ENCODE measurements at places on chromosomes 2 and 18.
A peak's percentile ranks its signal among the peaks of the same experiment; 100 is the strongest.

- no peak for DNase-seq
Observed at GRCh38 chr18:75785206-75785605, 357.7 kb upstream of the SMIM21 start.

GRCh38 chr2:33419581-33420200 is 56.8 kb upstream of the RASGRP3 start:
- no peak for DNase-seq

- no peak for DNase-seq
Observed at GRCh38 chr2:29053223-29053622, 21.1 kb downstream of the PCARE start.

GRCh38 chr2:18078216-18078615 is 199.7 kb downstream of the KCNS3 start:
- DNase-seq = no peak

DNA sequence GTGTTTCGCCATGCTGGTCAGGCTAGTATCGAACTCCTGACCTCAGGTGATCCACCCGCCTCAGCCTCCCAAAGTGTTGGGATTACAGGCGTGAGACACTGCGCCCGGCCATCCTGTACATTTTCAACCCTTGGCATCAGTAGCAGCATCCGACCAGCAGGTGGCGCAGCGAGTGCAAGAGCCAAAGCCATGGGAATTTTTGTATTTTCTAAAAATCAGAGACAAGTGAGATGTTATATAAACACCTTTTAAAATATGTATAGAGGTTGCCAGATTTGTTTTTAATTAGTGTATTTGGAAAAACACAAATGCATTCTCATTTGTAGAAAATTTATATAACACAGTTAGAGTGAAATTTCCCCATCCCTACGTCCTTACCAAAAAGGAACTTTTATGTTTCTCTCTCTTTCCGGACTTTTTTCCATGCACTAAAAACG is 36.8 kb downstream of the MOGAT1 start:
- DNase-seq = peak; percentile 86

- DNase-seq = no peak
Observed at GRCh38 chr2:232362174-232362900, 16.2 kb upstream of the ALPP start.

GRCh38 chr2:10494351-10495066 is 46.4 kb upstream of the ODC1 start:
- no peak for DNase-seq

- no peak for DNase-seq
Observed at GRCh38 chr18:24601585-24601984, 141.1 kb downstream of the HRH4 start.
